ENCODE measurements at places on chromosomes 16 and 17.

- DNase-seq = no peak
These were observed 1009.4 kb upstream of the GOT2 start for GRCh38 chr16:59743504-59743903.

- no peak for DNase-seq
These were observed 12.4 kb downstream of the TMEM94 start for GRCh38 chr17:75468779-75469373.

GRCh38 chr17:9178319-9178718 is 157.0 kb downstream of the NTN1 start:
- DNase-seq = no peak

GRCh38 chr16:24540602-24541210 is 1.3 kb downstream of the RBBP6 start:
- DNase-seq = no peak

GRCh38 chr16:7997966-7998365 is 592.3 kb downstream of the TMEM114 start:
- no peak for DNase-seq

GRCh38 chr17:80647746-80648145 is 103.1 kb downstream of the RPTOR start:
- no peak for DNase-seq

GRCh38 chr17:66938656-66939055 is 25.9 kb upstream of the CACNG4 start:
- no peak for DNase-seq

GRCh38 chr17:60333628-60334031 is 58.3 kb downstream of the USP32 start:
- no peak for DNase-seq

DNA sequence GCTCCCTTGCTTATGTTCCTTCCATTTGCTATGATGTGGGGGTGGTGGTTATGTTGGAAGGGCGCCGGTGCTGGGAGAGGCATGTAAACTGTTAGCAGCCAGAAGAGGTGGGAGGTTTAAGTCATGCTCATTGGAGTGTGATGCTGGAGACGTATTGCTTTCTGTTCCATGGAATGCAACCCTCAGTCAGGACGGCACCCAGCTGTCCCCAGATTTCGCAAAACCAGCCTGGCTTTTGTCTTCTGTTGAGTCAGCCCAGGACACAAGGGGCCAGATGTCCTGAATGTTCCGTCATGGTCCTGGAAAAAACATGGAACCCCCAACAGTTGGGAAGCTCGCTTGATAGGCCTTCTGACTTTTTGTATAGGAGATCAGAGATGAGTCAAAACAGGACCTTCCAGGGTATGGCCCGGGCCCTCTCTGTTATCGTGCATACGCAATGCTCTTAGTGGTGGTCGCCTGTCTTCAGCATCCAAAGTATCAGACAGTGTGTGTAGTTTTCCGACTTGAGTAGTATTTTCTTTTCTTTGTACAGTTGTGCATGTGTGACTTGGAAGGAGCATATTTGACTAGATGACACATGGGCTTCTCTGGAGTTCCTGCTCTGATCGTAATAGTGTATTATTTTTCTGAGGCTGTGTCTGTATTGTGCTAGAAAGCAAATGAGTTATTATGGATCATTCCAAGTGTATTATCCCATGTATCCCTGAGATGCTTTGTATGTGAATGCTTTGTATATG is 201.9 kb downstream of the SNX29 start:
- no peak for DNase-seq
